ENCODE measurements at places on chromosomes 6 and 20. TPM values are rescaled to one million over a fixed set of nuclear protein-coding genes. Genes with fewer than 3 reads are reported as not detected.

DNA sequence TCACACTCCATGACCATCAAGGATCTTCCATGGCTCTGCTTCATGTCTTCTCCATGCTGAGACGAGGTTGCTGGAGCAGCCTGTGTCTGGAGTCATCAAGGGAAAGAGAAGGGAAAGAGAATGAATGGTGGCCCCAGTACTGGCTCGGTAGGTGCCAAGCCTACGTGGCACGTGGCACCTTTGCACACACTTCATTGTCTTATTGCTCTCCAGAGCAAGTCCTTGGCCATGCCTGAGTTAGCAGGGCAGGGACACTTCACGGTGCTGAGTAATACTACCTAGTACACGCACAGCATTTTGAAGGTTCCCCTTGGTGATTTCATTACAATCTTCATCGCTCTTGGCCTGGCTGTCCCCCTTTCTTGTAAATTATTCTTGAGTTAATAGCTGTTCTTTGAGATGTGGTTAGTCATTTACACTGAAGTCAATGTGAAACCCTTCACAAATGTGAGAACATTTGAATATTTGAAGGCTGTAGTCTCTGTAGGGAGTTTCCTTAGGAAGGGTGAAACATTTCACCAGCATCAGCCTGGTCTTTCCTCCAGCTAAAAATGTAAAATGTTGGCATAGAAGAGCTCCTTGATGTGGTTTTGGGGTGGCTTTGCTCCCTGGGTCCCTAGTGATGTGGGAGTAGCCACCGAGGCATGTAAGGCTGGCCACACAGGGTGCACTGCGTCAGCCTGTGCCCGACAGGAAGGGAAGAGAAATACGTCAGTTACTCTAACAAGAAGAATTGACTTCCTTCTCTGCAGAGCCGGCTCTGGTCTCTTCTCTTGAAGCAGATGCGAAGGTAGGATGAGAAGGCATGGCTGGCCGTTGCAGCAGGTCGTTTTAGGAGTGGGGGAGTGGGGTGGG, at the start of gene SYTL3:
Gene SYTL3, plus strand, starts transcription at position 766 of the 855 bp plus-strand sequence. CDS start 13,215 bp downstream, outside the sequence.
- no peak for DNase-seq

DNA sequence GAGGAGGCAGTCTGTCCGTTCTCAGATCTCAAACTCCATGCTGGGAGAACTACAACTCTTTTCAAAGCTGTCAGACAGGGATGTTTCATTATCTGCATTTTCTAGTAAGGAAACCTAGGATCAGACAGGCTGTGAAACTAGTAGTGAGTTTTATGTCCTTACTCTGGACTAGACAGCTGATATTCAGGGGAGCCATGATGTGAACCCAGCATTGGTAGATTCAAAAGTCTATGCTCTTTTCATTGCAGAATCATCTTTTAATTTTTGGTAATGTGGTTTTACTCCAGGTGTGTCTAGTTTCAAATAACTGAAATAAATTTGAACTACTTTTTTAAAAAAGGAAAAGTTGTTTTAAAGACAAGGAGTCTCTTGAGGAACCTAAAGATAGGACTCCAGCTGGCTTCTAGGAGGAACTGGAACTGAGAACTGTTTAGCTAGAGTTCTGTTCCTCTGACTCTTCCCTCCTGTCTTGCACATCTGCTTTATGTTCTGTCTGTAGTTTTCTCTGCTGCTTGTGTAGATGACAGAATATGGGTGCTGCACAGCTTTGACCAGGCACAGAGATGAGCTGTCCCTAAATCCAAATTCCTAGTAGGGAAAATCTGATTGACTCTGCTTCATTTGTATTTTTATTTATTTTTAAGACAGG, 27.8 kb upstream of the RNF144B start:
- no peak for DNase-seq

DNA sequence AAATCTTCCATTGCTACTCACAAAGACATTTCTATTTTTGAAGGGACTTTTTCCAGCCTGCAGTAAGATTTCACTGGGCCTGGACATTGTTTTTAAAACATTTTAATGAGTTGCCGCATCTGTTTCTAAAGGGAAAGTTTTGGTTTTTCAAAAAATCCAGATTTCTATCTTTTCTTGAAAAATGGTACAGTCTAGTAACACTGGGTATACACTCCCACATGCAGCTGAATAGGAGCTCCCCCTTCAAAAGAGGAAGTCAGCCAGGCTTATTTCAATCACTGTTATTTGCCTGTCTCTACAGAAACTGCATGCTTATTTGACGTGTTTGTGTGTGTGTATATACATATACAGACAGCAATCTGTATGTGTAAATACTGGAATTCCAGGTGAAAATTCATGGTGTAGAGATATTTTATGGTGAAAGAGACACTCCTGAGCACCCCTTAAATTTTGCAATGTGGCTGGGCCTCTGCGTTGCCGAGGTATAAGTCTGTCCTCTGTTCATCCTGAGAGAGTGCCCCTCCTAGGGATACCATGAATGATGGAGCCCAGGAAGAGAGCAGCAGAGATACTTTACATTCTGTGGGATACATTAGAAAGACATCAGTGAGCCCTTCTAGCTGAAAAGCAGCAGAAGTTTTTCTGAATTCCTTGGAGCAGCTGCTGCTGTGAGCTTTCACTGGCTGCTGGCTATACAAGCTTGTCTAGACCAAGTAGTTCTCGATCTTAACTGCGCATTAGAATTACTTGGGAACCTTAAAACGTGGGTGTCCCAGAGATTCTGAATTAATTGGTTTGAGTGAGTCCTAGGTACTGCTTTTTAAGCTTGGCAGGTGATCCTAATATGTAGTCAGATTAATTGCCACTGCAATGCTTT, 12.0 kb upstream of the ABRACL start:
- no peak for DNase-seq

- no peak for DNase-seq
Observed at GRCh38 chr6:140561701-140562100, 1187.3 kb upstream of the CITED2 start.

DNA sequence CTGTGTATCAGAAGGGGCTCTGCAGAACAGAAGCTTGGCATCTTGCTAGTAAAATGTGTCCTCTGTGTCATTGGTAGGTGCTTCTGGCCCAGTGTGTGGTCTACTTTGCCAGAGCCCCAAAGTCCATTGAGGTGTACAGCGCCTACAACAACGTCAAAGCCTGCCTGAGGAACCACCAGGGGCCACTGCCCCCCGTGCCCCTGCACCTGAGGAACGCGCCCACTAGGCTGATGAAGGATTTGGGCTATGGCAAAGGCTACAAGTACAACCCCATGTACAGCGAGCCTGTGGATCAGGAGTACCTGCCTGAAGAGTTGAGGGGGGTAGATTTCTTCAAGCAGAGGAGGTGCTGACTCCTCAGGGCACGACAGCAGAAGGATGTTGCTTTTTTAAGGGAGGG, 19.7 kb downstream of the WRNIP1 start:
- DNase-seq = no peak

GRCh38 chr20:58945965-58946631, 35.0 kb upstream of the NELFCD start:
- no peak for DNase-seq

- no peak for DNase-seq
Observed at GRCh38 chr6:50714487-50715379, 1.4 kb downstream of the TFAP2D start.

DNA sequence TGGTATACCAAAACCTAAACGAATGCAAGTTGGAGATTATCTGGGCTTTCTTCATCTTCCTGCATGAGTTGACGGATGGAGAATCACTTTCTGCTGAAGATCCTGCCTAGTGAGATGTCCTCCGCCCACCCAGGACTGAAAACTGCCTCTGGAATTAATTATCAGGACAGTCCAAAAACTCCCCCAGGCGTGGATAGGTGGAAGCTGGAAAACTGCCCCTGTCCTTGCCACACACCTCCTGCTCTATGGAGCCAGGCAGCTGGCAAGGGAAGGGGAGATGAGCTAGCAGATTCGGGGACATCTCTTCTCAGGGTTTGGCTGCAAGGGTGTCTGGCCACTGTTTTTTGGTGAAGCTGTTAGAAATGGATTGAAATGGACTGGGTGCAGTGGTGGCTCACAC, 89.3 kb upstream of the ZNFX1 start:
- DNase-seq = no peak

DNA sequence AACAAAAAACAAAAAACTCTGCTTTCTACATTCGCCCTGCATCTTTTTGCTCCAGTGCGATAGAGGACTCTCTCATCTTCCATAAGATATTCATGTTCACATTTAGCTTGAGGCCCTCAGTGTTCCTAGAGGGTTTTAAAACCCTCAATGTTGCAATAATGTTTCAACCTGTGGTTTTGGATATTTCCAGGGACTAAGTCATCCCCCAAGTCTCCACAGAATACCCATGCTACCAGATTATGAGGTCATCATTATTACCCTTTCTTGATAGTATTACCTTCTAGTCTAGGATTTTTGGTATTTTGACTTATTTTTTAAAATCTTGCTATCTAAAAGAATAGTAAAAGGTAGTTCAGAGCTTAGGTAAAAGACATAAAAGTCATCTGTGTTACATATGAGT, 480.5 kb upstream of the ID4 start:
- no peak for DNase-seq

DNA sequence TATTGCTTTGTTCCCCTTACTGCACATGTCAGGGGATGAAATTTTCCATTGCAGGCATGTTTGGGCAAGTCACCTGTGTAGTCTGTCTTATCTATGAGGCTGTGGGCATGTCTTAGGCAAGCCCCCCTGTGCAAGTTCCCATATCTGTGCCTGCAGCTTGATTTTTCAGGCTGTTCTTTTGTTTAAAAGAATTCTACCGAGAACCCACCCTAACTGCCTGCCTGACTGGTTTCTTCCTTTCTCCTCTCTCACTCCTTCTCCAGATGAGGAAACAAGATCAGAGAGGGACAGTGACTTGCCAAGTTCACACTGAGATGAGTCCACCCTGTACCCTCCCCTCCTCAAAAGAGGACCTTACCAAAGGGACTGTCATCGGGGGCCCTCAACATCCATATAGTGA, 11.0 kb downstream of the TREML2 start:
- DNase-seq = no peak

- DNase-seq = no peak
Observed at GRCh38 chr6:73329201-73329600, 24.9 kb downstream of the DPPA5 start.

DNA sequence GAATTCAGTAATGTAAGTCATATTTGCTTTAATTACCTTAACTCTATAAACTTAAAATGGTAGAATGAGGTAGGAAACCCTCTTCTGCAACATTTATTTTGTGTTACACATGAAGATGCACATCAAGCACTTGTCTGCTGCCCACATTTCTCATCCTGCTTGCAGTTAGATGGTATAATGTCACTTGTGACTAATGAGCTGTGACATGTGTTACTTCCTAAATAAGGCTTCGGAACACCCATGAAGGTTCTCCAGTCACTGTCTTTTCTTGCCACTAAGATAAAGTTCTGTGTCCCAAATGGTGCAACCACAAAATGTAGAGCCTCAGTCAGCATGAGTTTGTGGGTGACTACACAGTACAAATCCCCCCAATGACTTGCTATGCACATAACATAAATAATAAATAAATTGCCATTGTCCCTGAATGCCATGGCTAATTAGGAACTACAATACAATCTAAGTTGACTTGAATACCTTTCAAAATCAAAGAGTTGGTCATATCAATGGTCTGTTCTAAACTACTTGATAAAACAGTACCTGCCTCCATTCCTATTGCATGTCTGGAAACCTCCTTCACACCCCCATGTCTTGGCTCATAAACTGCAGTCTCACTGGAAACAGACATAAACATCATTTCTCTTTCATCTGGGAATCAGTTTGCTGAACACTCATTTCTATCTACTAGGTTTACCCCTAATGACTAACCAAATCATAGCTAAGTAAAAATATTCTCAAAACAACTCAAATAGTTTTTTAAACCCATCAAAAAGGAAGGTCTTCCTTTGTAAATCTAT, 157.2 kb downstream of the PTPRK start:
- DNase-seq = no peak

- DNase-seq = no peak
Observed at GRCh38 chr6:49987749-49988148, 18.3 kb upstream of the DEFB113 start.

RAB32 gene
- 29.8 TPM for total RNA-seq

SRSF12 gene
- total RNA-seq = not detected

PTCHD4 gene
- not detected for total RNA-seq

SLC35F1 gene
- not detected for total RNA-seq

TNFAIP3 gene
- total RNA-seq = 21.9 TPM

SLC35D3 gene
- total RNA-seq = not detected

MOCS1 gene
- 6.0 TPM for total RNA-seq

BFSP1 gene
- total RNA-seq = 2.7 TPM

TCP11 gene
- 1.7 TPM for total RNA-seq
